AG20443 (cell line): ENCODE measurements at places on chromosomes 7 and 10.

DNA sequence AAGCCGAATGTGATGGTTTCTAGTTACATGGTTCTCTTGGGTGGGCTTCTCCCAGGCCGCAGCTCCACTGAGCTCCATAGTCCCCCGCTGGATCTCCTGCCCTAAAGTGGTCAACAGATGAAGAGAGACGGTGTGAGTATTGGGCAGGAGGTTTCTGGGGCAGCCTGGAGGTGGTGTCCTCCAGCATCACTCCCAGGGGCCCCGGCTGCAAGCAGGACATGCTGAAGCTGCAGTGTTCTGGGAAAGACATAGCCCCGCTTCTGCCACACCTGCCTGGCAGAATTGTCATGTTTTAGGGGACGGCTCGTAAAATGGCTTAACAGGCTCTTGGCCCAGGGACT lies 40.4 kb downstream of the CALML3 start:
- DNase-seq, result no peak

- DNase-seq, result no peak
Measured at GRCh38 chr7:130112093-130112492, 41.8 kb downstream of the KLHDC10 start.

DNA sequence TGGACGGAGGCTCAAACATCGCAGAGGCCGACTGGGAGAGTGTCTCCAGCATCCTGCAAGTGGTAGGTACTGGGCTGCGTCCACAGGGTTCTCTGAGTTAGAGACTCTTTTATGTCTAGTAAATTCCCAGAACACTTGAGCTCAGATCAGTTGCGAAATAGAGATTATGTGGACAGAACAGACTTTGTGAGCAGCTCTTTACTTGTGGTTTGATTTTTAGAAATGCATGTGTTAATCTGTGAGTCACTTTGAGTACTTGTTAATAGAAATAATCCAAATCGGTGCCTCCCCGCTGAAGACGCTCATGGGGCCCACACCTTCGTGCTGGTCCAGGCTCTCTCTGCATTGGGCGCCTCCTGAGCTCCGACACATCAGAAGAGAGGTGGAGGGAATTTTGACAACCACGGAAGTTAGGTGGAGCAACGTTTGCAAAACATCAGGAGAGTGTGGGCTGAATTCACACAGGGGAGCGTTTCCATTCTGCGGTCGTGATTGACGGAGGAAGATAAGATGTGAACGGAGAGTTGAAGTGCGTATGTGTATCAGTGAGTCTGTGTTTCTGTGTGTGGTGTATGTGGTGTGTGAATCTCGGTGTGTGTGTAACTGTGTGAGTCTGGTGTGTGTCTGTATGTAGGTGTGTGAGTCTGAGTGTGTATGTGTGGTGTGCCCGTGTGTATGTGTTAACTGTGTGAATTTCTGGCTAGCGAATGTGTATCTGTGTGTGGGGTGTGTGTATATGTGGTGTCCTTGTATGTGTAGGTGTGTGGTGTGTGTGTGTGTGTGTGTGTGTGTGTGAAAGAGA lies 32.1 kb downstream of the PFKP start:
- DNase-seq, result peak; percentile 68

- DNase-seq, result peak; percentile 28
Measured at GRCh38 chr7:27389496-27389895, 146.9 kb downstream of the EVX1 start.

GRCh38 chr7:157017603-157018327 lies 7.3 kb upstream of the MNX1 start:
- no peak for DNase-seq

GRCh38 chr10:33229949-33230267 lies 104.6 kb downstream of the NRP1 start:
- DNase-seq, result no peak

DNA sequence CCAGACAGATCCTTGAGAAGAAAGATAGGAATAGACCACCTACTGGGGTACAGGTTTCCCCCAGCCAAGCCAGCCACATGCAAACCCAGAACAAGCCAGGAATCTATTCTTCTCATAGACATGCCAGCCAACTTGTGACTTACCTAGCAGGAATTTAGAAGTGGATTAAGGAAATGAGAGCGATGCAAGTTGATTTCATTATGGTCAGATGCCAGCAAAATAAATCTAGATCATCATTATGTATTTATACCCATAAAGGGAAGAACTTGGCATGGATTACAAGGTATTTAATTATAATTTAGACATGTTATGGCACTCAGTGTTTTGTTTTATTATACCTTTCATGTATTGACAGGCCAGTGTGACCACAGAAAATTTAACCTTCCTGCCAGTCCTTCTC lies 32.8 kb downstream of the SLC35G1 start:
- DNase-seq, result no peak

GRCh38 chr7:133237545-133237944 lies 15.3 kb upstream of the EXOC4 start:
- DNase-seq, result no peak

- DNase-seq, result peak; percentile 45
Measured at GRCh38 chr10:24969841-24970281, 17.5 kb upstream of the PRTFDC1 start.

DNA sequence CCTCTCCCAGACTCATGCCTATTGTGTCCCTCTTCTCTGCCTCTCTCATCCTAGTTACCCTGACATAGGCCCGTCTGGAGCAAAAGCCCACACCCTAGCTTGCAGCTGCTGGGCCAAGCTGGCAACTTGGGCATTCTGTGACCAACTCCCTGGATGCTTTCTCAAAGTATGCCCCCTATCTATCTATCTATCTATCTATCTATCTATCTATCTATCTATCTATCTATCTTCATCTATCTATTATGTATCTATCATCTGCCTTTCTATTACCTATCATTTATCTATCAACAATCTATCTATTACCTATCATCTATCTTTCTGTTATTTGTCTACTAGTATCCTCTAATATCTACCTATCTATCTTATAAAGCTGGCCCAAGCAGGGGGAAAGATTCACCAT lies 45.4 kb upstream of the COL13A1 start:
- no peak for DNase-seq

GRCh38 chr10:62081341-62082270 lies 180.1 kb downstream of the ARID5B start:
- DNase-seq, result no peak

DNA sequence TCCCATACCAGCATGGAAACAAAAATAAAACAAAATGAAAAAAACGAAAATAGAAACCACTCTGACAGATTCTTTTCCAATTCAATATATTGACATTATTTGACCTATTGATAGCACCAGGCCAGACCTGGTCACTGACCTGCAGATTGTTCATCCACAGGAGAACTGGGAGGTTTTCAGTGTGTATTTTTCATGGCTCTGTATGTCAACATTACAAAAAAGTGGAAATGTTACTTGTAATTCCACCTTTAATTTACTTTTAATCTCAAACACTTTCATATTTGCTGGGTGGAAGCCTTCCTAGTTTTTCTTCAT lies 2.9 kb downstream of the HKDC1 start:
- DNase-seq, result no peak

DNA sequence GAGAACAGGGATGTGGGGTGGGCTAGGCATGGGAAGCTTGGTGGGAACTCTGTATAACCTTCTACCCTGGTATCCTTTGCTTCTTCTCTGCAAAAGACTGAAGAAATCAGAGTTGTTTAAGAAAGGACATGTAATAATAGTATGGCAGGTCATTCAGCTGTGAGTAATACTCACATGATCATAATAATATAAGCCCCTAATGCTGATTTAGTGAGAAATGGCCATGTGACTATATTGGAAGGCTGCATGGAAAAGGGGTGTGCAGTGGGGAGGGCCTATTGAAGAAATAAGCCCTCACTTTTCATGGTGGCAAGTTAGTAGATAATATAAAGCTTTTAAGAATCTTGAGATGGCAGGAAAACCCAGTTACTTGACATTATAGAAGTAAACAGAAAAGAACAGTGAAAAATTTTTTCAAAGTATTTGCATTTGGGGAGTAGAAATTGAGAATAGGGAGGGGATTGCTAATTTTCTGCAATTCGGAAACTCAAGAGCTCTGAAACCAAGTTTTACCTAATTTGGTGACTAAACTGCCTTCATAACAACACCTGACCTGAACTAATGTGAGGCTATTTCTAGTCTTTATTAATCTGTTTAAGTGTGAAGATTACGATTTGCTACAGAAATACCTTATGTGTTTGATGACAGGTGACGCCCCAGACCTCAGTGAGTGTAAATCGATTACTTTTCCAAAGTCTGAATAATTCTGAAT lies 44.4 kb downstream of the ATXN7L1 start:
- no peak for DNase-seq
